ENCODE measurements at places on chromosomes 5 and 9.
A peak's percentile ranks its signal among the peaks of the same experiment; 100 is the strongest.

DNA sequence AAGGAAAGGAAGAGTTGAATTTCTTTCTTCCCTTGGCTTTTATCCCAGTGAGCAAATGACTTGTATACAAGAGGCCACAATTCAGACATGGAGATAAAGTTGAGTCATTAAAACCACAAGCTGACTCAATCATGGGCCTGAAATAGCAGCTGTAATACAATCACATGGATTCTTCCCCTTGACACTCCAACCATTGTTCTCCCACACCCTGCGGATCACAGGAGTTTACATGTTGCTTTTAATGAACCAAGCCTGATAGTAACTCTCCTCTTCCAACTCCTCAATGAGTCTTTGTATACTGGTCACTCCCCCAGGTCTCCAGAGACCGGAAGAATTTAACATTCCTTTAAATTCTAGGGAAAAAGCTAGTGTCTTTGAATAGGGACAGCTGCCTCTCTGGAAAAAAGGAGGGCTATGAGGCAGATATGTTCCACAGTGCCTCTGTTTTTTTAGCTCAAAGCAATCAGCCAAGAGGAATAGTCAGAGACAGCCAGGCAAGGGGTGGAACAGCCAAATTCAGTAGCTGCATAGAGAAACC, 32.4 kb downstream of the PCDHGC5 start:
- DNase-seq: peak; percentile 51

GRCh38 chr9:112080831-112081542, 94.1 kb downstream of the SUSD1 start:
- DNase-seq: no peak

- DNase-seq: no peak
Measured at GRCh38 chr9:25254051-25254450, 424.2 kb downstream of the TUSC1 start.

- DNase-seq: no peak
Measured at GRCh38 chr9:119955276-119955675, 586.0 kb upstream of the BRINP1 start.

All from transverse colon (tissue), 4 donors.